ENCODE measurements at places on chromosomes 1 and 21.

DNA sequence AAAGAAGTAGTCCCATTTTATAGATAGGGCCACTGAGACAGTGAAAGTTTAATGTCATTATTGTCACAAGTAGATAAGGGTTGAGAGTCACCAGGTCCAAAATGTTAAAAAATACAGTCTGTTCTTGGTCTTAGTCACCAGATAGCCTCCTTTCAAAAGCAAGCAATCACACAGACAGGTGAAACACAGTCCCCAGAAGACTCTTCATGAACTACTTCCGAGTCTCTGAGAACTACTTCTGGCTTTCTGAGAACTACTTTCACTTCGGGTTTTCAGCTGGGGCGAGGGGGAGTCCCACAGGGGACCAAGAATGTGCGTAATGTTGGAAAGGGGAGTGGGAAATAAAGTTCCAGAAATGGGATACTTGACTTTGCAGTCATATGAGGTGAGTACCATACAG lies 143.2 kb downstream of the HHIPL2 start:
- no peak for DNase-seq

- DNase-seq, result no peak
Observed at GRCh38 chr1:110548381-110548780, 29.4 kb upstream of the KCNA10 start.

- DNase-seq, result no peak
Observed at GRCh38 chr1:14687147-14687546, 88.7 kb downstream of the KAZN start.

- DNase-seq, result no peak
Observed at GRCh38 chr1:151512326-151512725, 1.1 kb downstream of the CGN start.

GRCh38 chr1:186286615-186287315 lies 88.3 kb downstream of the TPR start:
- no peak for DNase-seq

GRCh38 chr1:156721131-156721530 lies 7.1 kb upstream of the METTL25B start:
- DNase-seq, result no peak

GRCh38 chr21:34811368-34811767 lies 142.6 kb downstream of the CLIC6 start:
- DNase-seq, result no peak

GRCh38 chr1:216238844-216239243 lies 184.4 kb downstream of the USH2A start:
- DNase-seq, result no peak

DNA sequence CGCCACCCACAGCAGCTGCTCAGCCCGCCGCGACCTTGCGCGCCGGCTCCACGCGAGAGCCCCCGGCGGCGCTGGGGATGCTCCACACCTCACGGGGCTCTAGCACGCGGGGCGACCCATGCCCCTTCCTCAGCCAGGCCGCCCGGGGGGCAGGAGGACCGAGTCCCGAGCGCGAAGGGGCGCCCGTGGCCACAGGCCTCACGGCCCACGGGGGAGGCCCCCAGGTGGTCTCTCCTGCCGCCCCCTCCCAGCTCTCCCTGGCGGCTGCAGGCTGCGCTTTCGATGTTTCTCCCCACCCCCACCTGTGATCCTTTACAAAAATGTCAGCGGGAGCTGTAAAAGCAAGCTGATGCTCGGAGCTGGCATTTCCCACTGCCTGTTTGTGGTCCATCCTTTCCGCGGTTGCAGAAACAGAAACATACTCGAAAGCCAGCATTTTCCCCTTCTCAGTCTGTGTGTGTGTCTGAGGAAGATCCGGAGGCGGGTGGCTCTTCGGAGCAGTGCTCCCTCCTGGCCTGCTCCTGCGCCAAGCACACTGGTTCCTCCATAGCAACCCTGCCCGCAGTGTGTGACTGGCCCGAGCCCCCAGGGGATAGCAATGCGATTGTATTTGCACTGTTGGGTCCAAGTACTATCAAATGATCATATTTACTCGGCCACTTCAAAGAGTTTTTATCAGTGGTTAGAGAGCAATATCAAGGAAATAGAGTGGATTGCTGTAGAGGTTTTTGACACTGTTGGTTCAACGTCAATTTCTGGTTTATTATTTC lies 2.1 kb downstream of the KIF26B start:
- no peak for DNase-seq

- no peak for DNase-seq
Observed at GRCh38 chr1:198584163-198584562, 43.7 kb upstream of the ATP6V1G3 start.

GRCh38 chr1:70754701-70755100 lies 292.9 kb downstream of the PTGER3 start:
- DNase-seq, result no peak

DNA sequence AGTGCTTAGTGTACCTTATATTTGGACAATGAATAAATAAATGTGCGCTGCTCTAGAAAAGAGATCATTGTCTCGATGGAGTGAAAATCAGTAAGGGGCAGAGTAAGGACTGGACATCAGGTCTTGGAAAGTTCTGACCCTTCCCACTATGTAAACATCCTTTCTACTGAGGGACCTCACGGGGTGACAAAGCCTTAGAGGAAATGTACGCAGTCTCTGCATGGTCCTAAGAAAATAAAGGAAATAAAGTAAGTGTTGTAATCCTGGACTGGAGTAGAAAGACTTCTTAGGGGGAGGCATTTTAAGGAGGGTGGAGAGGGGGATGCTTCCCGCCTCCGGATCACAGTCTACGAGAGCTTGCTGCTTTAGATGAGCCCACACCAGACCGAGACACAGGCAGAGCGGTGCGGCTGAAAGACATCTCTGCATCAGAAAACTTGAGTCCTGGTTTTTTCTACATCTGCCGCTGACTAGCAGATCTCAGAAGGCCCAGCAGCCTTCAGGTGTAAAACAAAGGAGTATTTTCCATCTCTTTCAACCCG lies 22.3 kb upstream of the GPR137B start:
- no peak for DNase-seq

GRCh38 chr1:78038491-78038939 lies 7.3 kb upstream of the GIPC2 start:
- no peak for DNase-seq

- DNase-seq, result no peak
Observed at GRCh38 chr1:205933671-205934618, 9.3 kb downstream of the SLC26A9 start.

Measured in activated naive CD4-positive, alpha-beta T cell (primary cell).